ENCODE measurements at places on chromosomes 11 and 22. TPM values are rescaled to one million over a fixed set of nuclear protein-coding genes. Genes with fewer than 3 reads are reported as not detected.

Gene USP2
- polyA plus RNA-seq, result 9.3 TPM

- DNase-seq, result no peak
Observed at GRCh38 chr22:45317551-45318167, 7.9 kb downstream of the FAM118A start.

Gene CASP1
- 4.9 TPM for polyA plus RNA-seq

DNA sequence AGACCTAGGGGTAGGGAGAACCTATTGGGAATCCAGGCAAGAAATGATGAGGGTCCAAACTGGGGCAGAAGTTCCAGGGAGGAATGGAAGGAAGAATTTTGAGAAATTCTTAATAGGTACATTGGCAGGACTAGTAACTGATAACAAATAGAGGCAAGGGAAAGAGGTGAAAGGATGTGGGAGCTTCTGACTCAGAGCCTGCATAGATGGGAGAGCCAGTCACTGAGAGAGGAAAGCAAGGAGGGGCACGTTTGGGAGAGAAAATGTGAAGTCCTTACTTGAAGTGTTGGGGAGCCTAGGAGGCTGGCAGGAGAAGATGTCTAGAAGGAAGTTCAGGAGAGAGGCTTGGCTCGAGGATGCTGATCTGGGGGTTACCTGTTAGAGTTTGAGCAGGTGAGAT, 104.6 kb upstream of the NCAM1 start:
- DNase-seq, result no peak

DNA sequence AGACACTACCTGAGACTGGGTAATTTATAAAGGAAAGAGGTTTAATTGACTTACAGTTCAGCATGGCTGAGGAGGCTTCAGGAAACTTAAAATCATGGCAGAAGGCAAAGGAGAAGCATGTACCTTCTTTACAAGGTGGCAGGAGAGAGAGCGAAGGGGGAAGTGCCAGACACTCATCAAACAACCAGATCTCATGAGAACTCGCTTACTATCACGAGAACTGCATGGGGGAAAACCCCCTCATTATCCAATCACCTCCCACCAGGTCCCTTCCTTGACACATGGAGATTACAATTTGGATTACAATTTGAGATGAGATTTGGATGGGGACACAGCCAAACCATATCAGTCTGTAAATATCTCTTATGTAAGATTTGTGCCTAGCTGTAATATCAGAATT, 50.9 kb upstream of the ATXN10 start:
- no peak for DNase-seq

- DNase-seq, result no peak
Observed at GRCh38 chr11:95230810-95231126, 234 bp downstream of the SESN3 start.

DNA sequence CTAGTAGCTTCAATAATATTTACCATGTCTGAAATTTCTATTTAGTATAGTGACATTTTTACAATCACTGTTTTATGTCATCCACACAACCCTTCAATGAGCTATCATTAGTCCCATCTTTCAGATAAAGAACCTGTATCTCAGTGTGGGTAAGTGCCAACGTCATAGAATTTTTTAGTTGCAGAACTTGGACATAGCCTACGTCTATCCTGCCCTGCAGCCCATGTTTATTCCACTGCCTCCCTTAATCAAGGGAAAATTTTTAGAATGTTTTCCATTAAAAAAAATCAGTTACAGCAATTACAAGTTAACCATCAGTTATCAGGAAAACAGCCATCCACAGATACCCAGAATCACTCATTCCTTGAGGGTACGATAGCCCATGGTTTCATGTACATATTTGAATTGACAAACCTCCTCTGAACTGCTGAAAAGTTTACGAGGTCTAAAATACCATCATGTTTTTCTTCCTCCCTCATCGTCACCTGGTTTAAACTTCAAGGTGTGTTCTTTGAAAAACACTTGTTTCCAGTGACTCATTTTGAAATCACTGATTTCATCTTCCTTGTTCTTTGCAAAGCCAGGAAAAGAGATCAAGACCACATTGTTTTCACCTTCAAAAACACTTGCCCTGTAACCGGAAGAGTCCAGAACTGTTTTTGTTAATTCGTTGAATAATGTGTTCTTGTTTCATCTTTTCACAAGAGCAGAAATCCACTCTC, 100.9 kb downstream of the FAM76B start:
- DNase-seq, result no peak

GRCh38 chr22:30837531-30837930, 131.0 kb downstream of the MORC2 start:
- DNase-seq, result no peak

DNA sequence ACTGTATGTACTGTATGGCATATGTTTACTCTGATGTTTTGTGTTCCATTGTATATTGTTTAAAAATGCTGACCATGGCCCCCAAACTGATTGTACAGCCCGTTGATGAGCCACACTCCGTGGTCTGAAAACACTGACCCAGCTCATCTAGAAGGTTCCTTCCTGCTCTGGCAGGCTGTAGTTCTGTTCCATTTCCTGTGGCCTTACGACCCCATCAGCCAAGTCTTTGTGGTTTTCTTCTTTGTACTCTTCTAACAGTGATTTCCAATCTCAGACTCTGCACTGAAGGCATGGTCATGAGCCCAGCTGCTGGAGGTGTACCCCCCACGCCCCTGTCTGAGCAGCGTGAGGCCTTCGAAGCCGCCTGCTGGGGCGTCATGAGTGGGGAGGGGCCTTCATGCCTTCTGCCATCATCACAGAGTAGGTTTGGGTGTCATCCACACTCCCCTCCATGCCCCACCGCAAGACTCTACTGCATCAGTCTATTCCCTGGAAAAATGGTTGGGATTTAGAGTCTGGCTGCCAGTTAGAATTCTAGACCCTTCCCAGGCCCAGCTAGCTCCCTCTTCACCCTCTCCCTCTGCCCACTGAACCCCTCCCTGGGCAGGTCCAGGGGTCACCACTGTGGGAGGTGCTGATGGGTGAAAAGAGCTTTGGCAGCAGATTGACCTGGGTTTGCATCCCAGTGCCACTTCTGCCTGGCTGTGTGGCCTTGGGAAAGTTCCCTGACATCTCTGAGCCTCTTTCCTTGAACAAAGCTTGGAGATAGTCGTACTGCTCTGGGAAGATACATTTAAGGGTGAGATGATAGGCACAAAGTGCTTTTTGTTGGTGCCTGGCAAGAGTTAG, 11.3 kb upstream of the C11orf96 start:
- DNase-seq, result no peak

DNA sequence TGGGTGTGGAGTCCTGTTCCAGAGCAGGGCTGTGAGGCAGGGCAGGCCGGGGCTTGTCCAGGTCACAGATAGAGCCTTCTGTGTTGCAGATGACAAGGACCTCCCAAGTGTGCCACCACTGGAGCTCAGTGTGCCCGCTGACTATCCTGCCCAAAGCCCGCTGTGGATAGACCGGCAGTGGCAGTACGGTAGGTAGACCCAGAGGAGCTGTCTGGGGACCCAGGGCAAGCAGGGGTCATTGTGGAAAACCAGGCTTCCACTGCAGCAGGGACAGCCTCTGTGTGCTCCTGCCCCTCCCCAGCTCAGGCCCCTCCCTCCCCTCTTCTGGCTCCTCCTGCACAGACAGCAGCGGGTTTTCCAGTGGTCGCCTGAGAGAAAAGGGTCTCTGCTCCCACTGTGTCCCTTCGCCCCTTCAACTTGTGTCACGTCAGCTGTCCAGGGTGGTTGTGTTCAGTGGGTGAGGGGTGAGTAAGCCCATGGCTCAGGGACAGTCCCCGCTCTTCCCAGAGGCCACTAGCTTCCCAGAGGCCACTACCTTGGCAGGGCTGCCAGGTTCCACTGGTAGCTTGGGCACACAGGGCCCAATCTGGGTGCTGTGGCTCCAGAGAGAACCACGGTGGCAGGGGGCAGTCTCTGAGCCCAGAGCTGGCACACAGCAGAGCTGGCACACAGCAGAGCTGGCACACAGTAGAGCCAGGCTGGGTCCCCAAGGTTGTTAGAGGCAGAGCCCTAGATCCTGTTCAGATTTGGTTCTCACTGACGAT, 78.4 kb downstream of the MED15 start:
- no peak for DNase-seq

Gene SCARF2
- 22.5 TPM for polyA plus RNA-seq

DNA sequence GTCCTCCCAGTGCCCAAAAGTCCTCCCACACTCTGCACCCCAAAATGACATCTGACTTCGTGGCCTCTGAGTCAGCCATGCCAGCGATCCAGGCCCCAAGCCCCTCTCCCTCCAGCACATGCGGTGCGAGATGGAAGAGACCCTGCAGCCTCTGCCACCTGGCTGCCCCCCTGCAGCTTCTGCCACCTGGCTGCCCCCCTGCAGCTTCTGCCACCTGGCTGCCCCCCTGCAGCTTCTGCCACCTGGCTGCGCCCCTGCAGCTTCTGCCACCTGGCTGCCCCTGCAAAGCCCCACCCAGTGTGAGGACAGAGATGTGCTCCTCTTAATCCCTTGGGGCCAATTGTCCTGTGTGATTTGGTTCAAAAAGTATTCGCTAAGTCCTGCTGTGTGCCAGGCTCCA, 68.0 kb downstream of the WNT7B start:
- DNase-seq, result no peak

GRCh38 chr22:26993886-26994285, 336.5 kb downstream of the MIAT start:
- no peak for DNase-seq

Gene ACRV1
- 0.39 TPM for polyA plus RNA-seq

DNA sequence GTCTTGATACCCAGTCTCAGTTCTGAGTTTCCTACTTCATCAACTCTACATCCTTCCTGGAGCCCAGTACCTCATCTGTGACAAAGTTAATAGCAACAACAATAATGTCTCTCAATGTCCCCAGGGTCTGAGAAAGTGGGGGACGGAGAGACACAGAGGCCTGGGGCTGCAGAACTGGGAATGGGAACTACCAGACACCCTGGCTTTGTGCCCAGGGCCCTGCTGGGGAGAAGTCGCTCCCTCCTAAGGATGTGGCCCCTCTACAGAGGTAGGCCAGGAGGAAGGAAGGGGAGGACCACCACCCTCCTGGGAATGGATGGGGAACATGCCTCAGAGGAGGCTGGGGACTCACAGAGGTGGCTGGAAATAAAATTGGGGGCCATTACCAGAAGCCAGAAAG, 5.5 kb downstream of the PRG3 start:
- no peak for DNase-seq

- no peak for DNase-seq
Observed at GRCh38 chr22:45310331-45310976, 720 bp downstream of the FAM118A start.

GRCh38 chr11:82996966-82997606, 74.6 kb downstream of the RAB30 start:
- no peak for DNase-seq

DNA sequence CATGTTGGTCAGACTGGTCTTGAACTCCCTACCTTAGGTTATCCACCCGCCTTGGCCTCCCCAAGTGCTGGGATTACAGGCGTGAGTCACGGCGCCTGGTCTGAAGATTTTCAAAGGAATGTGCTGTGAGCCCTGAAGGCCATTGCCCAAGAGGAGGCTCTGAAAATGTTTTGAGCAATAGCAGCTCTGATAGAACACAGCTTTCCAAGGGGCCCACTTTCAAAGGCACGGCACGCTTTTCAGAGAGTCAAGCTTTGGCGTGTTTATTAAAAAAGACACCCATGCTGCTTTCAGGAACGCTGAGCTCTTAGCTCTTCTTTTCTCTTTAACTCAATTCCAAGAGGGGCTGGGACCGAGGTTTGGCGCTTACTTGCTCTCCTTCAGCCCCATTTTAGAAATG, 73.8 kb upstream of the CDON start:
- DNase-seq, result no peak

Gene SLC17A6
- 0.03 TPM for polyA plus RNA-seq

Gene PDGFD
- polyA plus RNA-seq, result 22.6 TPM

Gene CST6
- not detected for polyA plus RNA-seq

Gene CD248
- polyA plus RNA-seq, result 60.0 TPM

- DNase-seq, result no peak
Observed at GRCh38 chr11:86784241-86784681, 16.1 kb upstream of the PRSS23 start.

GRCh38 chr11:69203901-69204245, 48.1 kb downstream of the SMIM38 start:
- DNase-seq, result no peak

Gene CALCA
- 14.5 TPM for polyA plus RNA-seq

- no peak for DNase-seq
Observed at GRCh38 chr11:8223513-8223900, 40.2 kb downstream of the LMO1 start.

Gene CRYAB
- 81.1 TPM for polyA plus RNA-seq

Gene PNPLA3
- polyA plus RNA-seq, result 2.1 TPM

DNA sequence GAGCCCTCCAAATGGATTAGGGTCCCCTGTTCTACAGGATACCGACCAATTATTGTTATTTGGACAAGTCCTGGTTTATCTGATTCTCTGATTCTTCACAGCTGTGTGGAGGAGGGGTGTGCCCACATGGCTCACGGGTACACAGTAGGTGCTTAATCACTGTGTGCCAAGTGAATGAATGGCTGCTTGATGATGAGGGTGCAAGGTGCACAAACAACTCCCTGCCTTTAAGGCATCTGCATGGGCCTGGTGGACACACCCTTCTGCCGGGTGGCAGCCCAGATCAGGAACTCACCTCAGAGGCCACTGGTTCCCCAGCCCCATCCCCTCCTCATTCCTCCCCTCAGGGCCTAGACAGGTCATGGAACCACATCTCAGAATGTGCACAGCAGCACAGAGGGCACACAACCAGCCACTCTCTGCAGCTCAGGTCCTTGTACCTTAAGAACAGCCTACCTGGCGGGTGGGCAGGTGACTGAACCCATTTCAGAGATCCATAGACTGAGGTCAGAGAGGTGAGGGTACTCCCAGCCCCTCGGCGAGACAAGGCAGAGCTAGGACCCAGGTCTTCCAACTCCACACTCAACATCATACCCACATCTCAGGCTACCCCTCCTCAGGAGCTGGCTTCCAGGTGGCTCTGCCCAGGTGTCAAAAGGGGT, 50.3 kb downstream of the SHANK2 start:
- no peak for DNase-seq

- no peak for DNase-seq
Observed at GRCh38 chr11:45392154-45392553, 106.0 kb upstream of the SYT13 start.

DNA sequence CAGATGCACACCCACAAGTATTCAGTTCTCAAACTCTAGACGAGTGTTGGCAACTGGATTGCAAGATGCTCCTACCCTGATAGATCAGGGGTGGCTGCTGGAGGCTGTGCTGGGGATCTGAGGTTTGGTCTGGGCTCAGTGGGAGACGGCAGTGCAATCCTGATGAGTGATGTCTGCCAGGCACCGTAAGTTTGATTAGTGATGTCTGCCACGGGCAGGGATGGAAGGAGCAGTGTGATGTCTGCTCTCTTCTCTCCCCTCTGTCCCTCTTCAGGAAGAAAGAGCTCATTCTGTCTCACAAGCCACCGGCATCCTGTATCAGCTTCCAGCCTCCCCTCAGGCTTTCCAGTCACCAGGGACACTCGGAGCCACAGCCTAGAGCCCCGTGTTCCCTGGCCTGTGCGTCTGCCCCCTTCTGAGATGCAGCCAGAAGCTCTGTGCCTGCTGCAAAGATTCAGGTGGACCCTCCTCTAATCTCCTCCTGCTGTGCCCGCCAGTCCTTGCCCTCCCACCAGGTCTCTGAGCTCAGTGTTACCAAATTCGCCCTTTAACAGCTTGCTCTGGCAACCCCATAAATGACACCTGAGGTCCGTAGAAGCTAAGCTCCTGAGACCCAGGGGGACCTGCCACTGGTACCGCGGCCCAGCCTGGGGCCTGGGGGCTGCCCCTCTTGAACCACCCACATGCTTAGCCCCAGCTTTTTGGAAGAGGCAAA, 19.9 kb downstream of the TP53I11 start:
- no peak for DNase-seq

GRCh38 chr11:22554221-22554620, 71.4 kb downstream of the FANCF start:
- no peak for DNase-seq

GRCh38 chr11:29606330-29607031, 410.3 kb downstream of the KCNA4 start:
- DNase-seq, result no peak

- peak; percentile 75 for DNase-seq
Observed at GRCh38 chr22:27100789-27101188, 443.4 kb downstream of the MIAT start.
